Fibroblast of skin of abdomen (primary cell): ENCODE measurements at places on chromosomes 11 and 22.

- DNase-seq: no peak
Measured at GRCh38 chr11:15926071-15926470, 430.3 kb downstream of the SOX6 start.

DNA sequence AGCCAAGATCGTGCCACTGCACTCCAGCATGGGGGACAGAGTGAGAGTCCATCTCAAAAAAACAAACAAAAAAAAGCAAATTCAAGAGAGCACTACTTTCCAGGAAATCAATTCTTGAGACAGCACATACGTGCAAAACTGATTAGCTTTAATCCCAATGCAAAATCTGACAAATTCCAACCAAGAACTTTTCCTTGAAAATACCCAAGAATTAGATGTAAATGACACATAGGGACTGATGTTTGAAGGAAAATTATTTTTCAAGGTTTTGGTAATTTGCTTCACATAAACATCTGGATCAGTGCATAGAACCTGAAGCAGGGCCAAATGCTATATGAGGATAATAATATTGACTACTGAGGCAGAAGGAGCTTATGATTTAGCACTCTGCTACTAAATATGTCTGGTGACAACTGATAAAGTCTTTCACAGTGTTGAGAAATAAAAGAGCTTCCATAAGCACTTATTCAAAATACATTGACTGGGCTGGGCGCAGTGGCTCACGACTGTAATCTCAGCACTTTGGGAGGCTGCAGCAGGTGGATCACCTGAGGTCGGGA, 8.8 kb downstream of the MAJIN start:
- DNase-seq: no peak

DNA sequence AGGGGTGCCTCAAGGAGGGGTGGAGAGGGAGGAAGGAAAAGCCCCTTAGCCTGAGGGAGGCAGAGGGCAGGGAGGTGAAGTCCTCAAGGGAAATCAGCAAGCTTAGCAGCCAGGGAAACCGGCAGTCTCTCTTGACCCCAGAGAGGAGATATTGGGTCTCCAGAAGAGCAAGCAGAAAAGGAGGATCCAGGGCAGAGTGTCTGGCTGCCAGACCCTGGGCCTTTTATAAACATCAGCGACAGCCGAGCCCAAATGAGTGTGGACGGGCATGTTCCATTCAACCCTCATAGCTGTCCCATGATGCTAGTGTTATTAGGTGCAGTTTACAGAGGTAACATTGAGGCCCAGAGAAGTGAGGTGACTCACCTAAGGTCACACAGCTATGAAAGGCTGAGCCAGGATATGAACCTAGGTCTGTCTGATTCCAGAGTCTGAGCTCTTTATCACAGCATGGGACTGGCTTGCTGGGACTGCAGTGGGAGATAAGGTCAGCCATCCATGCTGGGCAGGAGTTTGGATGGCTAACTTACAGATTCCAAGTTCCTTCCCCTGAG, 9.3 kb downstream of the PRDM11 start:
- no peak for DNase-seq

DNA sequence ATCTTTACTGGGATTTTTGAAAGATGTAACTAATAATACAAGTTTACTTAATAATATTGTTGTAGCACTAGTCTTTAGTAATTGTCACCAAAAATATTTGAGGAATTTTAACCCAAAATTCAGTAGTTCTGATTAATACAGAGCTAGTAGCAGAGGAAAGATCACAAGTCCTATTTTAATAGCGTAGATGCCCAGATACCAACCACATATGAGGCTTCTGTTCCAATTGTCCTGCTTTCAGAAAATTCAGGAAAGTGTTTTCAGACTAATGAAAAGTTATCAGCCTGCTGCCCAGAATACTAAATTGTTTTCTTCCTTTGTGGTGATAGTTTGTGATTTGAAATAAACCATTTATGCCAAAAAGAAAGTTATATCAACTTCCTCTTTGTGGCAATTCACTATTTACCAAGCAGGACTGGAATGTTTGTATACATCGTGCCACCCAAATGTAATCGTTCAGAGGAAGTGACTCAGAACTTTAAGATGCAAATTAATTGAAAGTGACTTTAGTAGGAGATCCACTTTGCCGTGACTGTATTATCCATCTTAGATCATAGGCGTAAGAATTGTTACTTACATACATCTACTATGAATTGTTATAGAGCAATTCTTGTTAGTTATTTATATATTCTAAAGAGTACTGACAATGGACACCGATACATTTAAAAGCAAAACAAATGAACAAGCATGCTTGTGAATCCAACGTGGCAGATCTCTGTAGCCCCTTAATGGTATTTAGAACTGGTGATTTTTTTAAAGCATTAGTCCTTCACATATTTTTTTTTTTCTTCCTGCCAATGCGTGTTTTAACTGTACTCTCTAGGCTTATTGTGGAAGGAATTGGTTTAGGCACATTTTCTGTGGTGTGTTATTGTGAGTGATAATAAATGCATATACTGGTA, 231.0 kb downstream of the DDX10 start:
- DNase-seq: peak; percentile 54

DNA sequence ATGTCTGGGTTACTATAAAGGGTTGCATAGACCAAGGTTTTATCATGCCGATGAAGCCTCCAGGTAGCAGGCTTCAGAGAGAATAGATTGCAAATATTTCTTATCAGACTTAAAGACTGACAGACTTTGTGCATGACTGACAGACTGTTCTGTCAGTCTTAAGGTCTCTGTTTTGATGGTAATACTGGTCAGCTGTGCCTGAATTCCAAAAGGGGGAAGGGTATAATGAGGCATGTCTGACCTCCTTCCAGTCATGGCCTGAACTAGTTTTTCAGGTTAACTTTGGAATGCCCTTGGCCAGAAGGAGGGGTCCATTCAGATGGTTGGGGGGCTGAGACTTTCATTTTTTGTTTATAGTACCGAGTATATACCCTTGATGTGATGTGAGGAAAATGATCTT, 4.7 kb upstream of the KCTD14 start:
- no peak for DNase-seq

DNA sequence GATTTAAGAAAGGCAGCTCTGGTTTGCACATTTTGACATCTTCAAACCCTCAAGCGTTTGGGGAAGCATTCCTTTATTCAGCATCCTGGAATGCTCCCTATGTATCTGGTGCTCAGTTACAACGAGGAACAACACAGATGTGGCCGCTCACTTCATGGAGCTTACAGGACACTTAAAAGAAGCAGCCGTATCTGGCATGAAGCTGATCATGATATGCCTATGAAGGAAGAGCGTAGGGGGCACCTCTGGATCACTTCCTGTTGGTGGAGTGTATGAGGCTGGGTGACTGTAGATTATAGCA, 72.3 kb upstream of the TP53I11 start:
- peak; percentile 8 for DNase-seq

GRCh38 chr11:133930767-133931448, 25.9 kb downstream of the IGSF9B start:
- no peak for DNase-seq

GRCh38 chr11:42169191-42169590, 709.7 kb upstream of the LRRC4C start:
- DNase-seq: no peak

DNA sequence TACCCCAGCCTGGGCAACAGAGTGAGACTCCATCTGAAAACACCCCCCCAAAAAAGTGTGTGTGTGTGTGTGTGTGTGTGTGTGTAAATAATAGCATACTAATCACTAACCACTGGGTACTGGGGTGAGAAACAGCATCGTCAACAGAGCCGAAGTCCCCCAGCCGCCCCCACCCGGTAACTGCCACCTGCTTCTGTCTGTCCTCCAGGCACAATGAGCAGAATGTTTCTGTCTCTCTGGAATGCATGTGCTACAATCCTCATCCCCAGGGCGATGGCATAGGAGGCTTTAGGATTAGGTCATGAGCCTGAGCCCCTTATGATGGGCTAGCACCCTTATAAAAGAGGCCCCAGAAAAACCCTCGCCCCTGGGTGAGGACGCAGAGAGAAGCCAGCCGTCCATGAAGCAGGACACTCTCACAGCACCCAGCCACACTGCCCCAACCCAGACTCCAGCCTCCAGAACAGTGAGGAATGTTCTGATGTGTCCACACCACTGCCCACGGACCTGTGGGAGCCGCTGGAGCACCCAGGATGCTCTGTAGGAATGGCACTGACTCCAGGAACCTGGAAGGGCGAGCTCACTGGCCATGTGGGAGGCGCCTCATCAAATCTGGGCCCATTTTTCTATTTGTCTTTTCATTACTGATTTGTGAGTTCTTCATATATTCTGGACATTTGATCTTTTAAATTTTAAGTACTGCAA, 9.9 kb downstream of the TTLL8 start:
- DNase-seq: no peak

DNA sequence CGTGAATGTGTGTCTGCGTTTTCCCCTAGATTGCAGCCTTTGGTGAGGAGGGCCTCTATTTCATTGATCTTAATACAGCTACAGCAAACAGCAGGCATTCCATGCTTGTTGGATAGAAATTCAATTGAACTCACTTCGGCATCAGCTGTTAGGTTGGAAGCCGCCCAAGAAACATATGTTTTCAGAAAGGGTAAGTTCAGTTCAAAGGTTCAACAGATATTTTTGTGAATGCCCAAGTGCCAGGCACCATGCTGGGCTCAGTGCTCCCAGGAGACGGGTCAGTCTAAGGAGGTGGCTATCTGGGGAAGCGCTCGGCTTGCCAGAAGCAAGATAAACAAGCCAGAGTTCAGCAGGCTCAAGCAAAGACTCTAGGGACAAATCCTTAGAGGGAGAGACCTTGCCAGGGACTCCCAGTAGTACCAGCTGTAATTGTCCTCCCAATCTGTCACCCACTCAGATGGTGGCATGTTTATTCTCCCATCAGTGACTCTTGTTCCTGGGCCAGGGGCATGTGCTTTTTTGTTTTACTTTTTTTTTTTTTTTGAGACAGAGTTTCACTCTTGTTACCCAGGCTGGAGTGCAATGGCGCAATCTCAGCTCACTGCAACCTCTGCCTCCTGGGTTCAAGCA, 64.5 kb upstream of the LARGE1 start:
- DNase-seq: no peak

- DNase-seq: peak; percentile 61
Measured at GRCh38 chr11:70210051-70210501, 7.0 kb downstream of the FADD start.

DNA sequence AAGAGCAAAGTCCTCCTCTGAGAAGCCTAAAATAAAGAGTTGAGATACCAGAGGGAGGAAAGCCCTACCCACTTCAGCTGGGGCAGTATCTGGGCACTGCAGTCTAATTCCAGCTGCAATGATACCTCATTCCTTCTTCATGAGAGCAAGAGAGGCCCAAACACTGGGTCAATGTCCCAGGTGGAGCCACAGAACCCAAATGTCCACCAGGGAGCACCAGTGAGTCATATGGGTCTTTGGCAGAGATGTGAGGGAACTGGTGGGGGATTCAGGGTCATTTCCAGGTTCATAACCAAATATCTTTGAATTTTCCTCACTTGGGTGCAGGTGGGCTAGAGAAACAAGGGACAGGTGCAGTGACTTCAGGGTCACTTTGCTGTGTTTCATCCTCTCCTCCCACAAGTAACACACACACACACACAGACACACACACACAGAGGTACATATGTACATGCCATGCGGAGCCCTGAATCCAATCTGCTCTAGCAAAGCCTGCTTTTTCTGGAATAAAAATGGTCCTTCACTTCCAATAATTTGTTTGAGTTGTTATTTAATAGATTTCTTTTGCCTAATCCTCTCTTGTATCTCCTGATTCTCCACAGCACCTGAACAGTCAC, 585.4 kb downstream of the SOX6 start:
- DNase-seq: peak; percentile 21

GRCh38 chr11:6142936-6143335, 27.2 kb downstream of the OR52B2 start:
- DNase-seq: no peak

DNA sequence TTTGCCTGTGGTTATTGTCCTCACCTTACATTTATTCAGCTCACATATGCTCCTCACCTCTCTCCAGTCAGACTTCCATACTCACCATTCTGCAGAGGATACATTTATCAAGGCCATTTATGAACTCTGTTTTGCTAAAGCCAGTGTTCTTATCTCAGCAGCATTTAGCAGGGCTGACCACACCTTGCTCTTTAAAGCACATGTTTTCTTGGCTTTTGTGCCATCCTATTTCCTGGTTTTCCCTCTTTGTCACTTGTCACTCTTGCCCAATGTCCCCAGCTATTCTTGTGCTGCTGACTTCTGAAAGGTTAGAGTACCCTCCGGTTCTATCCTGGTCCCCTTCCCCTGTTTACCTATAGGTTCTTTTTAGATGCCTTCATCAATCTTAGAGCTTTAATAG, 446.6 kb downstream of the NELL1 start:
- no peak for DNase-seq

DNA sequence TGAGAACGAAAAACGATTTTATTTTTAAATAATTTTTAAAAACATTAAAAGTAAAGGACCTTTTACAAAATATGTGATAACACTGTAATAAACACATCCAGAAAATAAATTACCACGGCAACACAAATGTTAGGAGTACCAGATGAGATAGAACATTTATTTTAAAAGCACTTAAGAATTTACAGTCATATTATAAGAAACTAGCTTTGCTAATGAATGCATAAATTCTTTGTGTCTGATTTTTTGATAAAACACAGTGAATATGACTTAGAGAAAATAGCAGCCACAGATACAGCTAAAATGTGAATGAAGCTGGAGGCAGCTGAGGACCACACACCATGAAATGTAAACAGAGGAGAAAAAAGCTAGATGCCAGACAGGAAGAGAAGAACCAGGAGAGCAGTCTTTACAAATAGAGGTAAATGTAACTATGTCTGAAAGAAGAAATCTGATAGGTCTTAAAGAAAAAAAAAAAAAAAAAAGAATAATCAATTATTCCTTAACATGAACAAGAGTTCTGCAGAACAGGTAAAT, 14.6 kb downstream of the CCDC34 start:
- DNase-seq: peak; percentile 22

DNA sequence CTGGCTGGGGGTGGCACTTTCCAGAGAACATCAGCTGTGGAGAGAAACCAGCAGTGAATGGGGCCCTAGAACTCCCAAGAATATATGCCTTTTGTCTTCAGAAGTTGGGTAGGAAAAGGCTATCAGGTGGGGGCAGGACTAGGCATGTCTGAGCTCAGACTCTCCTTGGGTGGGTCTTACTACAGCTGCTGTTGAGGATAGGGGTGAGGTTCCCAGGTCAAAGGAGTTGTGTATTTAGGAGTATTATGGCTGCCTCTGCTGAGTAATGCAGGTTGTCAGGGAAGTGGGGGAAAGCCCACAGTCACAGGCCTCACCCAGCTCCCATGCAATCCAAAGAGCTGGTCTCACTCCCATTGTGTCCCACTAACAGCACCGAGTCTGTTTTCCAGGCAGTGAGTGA, 26.1 kb downstream of the SLC22A9 start:
- DNase-seq: no peak
